ENCODE measurements at places on chromosomes 4 and X. TPM values are rescaled to one million over a fixed set of nuclear protein-coding genes. Genes with fewer than 3 reads are reported as not detected.

BEX5 gene
- total RNA-seq = 10.6 TPM

TDO2 gene
- total RNA-seq = 0.57 TPM

GAGE12F gene
- not detected for total RNA-seq

SPIN2A gene
- total RNA-seq = 0.51 TPM

TIMM17B gene
- total RNA-seq = 127 TPM

TXK gene
- total RNA-seq = 0.67 TPM

ENPP6 gene
- not detected for total RNA-seq

DCAF12L2 gene
- 0.99 TPM for total RNA-seq

GPM6B gene
- 3.4 TPM for total RNA-seq

NKX3-2 gene
- 0.39 TPM for total RNA-seq

NAAA gene
- 24.8 TPM for total RNA-seq

- DNase-seq = no peak
Measured at GRCh38 chrX:16451334-16451733, 198.6 kb upstream of the S100G start.

- no peak for DNase-seq
Measured at GRCh38 chr4:71665358-71665757, 118.5 kb downstream of the GC start.

- peak; percentile 37 for DNase-seq
Measured at GRCh38 chr4:5710065-5710960, 688 bp upstream of the EVC start.

DNA sequence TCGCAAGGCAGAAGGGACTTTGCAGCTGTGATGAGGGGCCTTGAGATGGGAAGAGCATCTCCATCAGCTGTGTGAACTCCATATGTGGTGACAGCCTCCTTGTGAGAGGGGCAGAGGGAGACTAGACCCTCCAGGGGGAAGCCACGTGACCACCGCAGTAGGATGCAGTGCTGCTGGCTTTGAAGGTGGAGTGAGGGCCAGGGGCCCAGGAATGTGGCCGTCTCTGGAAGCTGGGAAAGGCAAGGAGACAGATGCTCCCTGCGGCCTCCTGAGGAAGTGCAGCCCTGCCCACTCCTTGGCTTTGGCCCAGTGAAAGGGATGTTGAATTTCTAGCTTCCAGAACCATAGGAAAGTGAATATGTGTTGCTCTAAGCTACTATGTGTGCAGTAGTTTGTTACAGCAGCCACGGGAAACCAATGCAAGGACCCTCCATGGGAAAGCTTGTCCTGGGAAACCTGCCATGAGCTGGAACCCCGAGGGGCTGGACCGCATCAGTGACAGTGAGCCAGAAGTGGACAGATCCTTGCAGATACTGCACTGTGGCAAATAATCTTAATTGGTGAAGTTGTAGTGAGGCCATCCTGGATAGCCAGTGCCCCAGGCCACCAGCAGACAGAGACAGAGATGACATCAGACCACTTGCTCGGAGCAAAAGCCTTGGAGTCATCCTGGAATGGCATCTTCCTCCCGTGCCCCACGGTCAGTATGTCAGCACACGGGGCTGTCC, 35.4 kb upstream of the SORCS2 start:
- peak; percentile 53 for DNase-seq

DNA sequence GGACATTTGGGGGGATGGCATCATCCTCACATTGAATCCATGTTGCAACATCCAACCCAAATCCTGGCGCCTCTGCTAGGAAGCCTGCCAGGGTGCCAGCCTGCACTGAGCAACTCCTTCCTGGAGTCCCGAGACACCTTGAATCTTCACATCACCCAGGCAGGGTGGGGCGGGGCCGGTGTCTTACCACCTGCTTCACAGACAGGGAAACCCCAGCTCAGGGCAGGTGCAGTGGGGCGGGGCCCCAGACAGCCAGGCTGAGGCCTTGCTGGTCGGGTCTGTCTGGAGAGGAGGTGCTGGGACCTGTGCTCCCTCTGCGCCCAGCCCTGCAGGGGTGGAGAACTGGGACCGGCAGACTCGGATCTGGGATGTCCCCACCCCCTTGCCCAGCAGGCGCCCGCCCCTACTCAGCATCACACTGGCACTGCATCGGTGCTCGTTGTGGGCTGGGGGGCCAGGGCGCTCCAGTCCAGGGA, 31.5 kb upstream of the HTRA3 start:
- DNase-seq = no peak

GRCh38 chrX:131359611-131360010, 70.5 kb upstream of the IGSF1 start:
- no peak for DNase-seq

DNA sequence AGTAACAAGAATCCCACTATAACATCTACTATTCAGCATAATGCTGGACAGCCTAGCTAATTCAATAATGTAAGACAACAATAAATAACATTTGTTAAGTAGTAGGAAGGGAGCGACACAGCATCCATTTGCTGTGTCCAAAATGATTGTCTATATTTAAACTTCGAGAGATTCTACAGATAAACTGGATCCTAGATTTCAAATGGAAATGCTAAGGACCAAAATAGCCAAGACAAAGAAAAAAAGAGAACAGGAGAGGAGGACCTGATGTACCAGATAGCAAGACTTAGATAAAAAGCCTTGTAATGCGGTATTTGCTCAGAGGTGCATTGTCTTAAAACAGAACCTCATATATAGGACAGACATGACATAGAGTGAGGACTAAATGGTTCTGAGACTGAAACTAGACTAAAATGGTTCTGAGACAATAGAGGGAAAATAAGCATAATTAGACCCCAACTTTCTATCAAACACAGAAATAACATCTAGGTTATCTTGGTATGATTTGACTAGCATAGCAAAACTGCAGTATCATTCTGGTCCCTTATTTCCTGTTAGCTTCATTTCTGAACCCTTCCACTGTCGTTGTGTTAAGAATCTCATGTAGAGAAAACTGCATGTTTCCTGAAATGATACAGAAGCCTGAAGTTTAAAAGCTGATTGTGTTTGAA, 3.8 kb downstream of the HPGDS start:
- DNase-seq = no peak

GRCh38 chrX:136666088-136666487, 18.1 kb downstream of the CD40LG start:
- no peak for DNase-seq

GRCh38 chrX:38982370-38982769, 181.1 kb downstream of the MID1IP1 start:
- DNase-seq = no peak

- DNase-seq = peak; percentile 84
Measured at GRCh38 chr4:139763672-139764071, 98.1 kb downstream of the MGST2 start.

DNA sequence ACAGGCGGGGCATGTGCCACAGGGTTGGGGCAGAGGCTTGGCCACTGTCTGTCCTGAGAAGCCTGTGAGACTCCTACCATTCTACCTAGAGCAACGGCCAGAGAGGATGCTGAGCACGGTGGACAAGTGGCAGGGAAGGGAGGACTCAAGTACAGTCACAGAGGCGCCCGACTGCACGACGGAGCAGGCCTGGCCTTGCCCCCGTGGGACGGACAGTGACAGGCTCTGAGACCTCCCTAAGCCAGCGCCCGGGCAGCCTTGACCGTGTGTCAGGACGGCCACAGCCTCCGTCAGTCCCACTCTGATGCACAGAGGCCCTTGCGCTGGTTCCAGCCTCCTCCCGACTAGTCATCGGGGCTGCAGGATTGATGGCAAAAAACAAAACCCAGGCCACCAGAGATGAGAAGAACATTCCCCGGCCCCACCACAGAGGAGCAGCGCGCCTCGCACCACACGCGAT, 36.7 kb upstream of the MXD4 start:
- DNase-seq = no peak

- DNase-seq = no peak
Measured at GRCh38 chr4:18524667-18525066, 503.1 kb upstream of the LCORL start.

GRCh38 chr4:54587107-54587891, 70.5 kb upstream of the KIT start:
- DNase-seq = no peak

GRCh38 chrX:135481696-135482179, 38.7 kb upstream of the INTS6L start:
- no peak for DNase-seq

GRCh38 chr4:72446353-72447055, 122.5 kb downstream of the ADAMTS3 start:
- DNase-seq = no peak

- peak; percentile 15 for DNase-seq
Measured at GRCh38 chr4:97762115-97762512, 381.2 kb downstream of the STPG2 start.

DNA sequence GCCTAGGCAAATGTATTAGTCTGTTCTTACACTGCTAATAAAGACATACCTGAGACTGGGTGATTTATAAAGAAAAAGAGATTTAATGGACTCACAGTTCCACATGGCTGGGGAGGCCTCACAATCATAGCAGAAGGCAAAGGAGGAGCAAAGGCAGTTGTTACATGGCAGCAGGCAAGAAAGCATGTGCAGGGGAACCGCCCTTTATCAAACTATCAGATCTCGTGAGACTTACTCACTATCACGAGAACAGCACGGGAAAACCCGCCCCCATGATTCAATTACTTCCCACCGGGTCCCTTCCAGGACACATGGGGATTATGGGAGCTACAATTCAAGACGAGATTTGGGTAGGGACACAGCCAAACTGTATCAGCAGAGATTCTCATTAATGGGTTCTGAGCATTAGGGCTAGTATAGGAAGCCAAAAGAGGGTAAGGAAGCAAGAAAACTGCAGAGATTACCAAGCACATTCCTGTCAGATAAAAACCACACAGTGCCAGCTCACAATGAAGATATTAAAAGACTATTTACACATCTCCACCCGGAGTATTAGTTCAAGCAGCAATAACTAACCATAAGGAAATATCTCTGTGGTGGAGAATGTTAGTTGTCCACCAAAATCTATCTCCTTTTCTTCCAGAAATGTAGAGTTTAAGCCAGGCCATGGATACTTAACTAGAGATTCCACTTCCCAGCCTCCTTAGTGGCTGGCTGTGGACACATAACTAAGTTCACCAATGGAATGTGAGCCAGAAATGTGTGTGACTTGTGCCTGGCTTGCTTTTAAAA, 61.2 kb upstream of the HOPX start:
- DNase-seq = peak; percentile 34

DNA sequence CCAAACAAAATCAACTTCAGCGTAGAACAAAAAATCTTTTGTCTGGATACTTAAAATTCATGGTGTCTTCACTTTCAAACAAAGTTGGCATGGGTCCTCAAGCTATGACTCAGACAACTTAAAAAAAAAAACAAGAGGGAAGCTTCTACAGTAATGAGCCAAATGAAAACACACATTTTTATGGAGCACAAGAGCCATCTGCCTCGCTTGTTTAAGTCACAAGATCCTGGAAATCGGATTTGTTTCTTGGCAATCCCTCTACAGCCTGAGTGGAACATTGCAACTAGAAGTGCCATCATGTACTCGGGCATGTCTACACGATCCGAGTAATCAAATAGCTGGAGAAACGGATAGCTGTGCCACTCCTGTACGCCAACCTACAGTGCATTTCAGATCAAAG, 22.6 kb downstream of the LAMP2 start:
- peak; percentile 75 for DNase-seq

DNA sequence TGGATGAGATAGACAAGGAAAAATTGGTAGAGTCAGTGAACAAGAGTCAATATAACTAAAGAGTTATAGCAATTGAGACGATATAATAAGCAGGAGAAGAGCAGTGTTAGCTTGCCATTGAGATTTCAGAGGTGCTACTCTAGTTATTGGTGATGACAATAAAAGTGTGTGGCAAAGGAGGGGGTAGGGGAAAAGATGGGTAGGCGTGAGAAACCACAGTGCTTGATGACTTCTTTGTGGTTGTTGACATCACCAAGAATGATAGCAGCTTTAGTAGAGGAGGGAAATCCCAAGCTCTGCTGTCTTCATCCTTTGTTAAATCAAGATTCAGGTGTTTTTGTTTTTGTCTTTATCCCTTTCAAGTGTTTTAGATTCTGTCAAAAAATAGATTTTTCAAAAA, 179.9 kb upstream of the PPP3CA start:
- DNase-seq = no peak

DNA sequence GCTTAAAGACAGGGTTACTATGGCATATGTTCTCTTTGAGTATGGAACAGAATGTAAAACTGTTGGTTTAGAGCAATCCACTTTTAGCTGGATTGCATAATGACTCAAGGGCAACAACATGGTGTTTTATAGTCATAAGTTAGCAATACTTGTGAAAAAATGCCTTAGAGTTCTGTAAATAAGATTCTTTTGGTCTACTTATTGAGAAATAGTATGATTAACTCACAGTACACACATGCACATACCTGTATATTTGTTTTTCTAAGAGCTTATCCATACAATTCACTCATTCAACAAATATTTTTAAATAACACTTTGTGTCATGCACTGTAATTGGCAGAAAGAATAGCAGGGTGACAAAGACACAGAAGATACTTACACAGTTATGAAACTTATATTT, 1415.5 kb downstream of the PCDH7 start:
- DNase-seq = no peak

DNA sequence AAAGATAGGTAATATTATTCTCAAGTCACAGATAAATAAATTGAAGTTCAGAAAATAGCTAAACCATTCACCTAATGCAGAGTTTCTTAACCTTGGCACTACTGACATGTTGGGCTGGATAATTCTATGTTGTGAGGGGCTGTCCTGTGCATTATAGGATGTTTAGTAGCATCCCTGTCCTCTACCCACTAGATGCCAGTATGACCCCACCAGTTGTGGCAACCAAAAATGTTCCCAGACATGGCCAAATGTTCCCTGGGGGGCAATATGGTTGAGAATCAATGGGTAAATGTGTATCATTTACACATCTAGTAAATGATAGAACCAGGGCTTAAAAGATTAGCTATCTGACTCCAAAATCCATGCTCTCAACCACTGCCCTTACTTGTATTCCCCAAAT, 140.9 kb downstream of the COL4A6 start:
- DNase-seq = no peak

DNA sequence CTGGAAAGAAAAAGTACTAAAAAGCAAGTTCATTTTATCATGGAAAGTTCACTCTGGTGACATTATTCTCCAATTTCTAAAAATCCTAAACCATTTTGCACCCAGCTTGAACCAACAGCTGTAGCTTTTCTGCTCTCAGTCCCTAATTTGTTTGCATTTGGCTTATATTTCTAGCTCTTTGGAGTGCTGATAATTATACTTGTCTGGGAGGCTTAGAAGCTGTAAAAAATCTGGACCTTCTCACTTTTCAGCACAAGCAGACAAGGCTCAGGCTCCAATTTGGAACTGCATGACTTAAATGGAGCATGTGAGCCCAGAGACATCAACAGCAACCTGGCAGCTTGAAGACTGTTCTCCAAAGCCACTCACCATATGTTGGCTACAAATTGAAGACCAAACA, 170.9 kb upstream of the PCDH18 start:
- DNase-seq = no peak

DNA sequence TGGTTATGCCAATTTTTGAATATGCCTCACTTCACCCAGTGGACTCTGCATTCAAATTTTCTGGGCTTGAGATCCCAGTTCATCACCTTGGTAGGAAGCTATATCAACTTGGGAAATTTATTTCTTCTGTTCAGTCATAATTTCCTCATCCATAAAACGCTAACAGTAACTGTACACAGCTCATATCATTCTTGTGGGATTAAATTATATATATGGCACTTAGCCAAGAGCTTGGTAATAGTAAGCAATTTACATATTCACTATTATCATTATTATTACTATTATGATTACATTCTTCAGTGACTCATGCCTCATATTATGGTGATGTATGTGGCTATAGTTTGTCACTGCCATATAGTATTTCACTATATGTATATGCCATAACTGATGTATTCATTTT, 177.6 kb downstream of the CPE start:
- no peak for DNase-seq

Measured in cardiac muscle cell (in vitro differentiated cells and primary cell).